Fibroblast of skin of scalp (primary cell): ENCODE measurements at places on chromosomes 5 and 9.

DNA sequence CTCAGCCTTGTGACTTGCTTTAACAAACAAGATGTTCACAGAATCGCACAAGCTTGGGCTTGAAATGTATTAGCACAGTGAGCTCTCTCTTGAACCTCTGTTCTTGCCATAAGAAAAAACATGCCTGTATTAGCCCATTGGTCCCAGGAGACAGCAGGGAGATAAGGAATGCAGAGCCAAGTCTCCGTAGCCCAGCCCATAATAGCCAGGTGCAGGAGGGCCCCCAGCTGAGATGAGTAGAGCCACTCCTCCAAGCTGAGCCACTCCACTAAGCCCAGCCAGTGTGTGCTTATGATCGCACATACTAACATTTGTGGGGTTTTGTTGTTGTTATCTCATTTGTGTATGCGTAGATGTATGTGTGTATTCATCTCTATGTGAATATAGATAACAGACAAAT, 21.6 kb upstream of the SVEP1 start:
- no peak for DNase-seq

DNA sequence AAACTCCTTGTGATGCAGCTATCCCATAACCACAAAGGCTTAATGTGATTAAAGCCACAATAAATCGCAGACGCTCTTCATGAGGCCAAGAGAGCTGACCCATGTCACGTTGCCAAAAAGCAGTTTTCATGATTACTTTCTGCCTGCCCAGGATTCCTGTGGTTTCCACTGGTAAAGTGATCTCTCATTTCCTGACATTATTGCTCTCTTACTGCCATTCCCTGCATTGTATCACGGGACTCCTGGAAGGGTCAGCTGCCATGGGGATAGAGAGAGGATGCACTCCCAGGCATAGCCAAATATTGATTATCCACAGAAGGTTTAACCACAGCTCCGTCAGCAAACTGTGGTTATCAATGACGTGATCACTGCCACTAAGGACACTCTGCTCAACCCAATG, 103.8 kb upstream of the SLC1A3 start:
- DNase-seq: peak; percentile 97

GRCh38 chr9:20352591-20352990, 269.7 kb downstream of the MLLT3 start:
- DNase-seq: peak; percentile 67

DNA sequence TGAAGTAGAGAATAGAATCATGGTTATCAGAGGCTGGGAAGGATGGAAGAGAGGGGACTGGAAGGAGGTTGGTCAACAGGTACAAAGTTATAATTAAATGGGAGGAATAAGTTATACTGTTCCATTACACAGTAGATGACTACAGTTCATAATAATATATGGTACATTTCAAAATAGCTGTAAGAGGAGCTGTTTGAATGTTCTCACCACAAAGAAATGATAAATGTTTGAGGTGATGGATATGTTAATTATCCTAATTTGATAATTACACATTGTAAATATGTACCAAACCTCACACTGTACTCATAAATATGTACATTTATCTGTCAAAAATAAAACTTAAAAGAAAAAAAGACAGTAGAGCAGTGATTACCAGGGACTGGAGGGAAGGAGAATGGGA, 12.9 kb upstream of the PLAC8L1 start:
- DNase-seq: no peak

DNA sequence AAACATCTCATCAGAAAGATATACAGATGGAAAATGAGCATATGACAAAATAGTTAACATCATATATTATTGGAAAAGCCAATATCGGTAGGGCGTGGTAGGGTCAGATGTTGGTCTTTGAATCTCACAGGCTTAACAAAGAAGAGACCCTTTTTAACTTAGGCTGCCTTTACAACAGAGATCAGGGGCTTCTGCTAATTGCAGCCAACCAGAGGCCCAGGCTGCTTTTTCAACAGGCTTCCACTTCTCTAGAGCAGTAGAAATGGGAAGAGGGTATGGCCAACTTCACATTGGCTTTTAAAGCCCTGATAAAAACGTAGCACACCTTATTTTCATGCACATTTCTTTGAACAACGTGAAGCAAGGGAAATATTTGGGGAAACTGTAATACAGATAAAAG, 764.3 kb upstream of the CTNND2 start:
- no peak for DNase-seq

DNA sequence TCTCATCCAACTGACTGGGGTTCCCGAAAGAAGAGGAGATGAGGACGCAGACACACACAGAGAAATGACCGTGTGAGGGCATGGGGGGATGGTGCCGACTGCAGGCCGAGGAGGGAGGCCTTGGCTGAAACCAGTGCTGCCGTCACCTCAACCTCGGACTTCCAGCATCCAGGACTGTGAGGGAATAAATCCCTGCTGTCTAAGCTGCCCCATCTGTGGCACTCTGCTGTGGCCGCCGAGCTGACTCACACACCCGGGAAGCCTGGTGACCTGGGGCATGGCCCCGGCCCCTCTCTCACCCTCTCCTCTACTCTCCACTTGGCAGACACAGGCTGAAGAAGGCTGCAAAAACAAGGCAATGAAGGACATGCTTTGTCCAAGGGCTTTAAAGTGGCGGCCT, 4.4 kb upstream of the COL5A1 start:
- DNase-seq: no peak

DNA sequence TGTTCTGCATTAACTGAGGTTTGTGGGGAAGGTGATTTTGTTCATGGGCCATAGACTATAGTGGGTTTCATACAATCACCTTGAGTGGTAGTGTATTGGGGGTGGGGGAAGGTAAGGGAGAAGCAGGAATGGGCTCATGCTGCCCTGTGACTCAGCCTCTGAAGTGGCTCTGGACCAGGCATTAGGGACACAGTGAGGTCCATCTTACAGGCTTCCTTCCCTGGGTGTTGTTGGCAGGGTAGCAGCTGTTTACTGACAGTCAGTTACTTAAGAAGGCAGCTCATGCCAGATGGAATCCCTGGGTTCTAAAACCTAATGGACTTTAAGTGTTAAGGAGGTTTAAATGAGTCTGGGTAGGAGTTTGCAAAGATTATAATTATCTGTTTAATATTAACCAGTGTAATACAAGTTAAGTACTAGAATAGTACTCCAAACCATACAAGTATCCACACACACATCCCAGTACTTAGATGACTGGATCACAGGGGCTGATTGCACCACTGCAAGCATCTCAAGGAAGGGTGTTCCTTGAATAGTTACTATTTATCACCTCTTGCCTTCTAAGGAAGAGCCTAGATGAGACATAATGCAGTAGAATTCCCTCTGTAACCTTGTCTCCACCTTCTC, 59.3 kb downstream of the CAST start:
- DNase-seq: no peak

DNA sequence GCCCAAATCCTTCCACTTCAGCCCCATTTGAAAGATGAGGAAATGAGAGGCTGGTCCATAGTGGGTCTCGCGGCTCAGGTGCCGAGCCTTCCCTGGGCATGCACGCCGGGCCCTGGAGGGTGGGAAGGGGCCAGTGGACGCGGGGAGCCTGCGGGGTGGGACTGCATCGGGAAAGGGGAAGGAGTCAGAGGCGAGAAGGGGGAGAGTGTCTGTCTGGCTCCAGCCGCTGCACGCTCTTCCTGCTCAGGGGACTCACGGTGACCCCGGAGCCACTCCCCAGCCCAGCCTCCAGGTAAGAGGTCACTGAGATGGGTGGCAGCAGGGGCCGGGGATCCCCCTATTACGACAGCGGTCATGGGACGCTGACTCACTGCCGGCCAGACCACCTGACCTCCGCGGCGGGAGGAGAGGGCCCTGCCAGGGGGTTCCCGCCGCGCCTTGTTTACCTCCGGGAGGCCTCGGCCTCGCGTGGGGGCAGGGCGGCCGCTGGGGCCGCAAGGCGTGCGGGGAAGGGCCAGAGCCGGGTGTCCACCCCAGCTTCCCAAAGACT, 1.9 kb upstream of the SQSTM1 start:
- DNase-seq: peak; percentile 85

GRCh38 chr5:102294886-102295395, 1.1 kb downstream of the SLCO4C1 start:
- no peak for DNase-seq
